ENCODE measurements at places on chromosomes 3 and 15.

DNA sequence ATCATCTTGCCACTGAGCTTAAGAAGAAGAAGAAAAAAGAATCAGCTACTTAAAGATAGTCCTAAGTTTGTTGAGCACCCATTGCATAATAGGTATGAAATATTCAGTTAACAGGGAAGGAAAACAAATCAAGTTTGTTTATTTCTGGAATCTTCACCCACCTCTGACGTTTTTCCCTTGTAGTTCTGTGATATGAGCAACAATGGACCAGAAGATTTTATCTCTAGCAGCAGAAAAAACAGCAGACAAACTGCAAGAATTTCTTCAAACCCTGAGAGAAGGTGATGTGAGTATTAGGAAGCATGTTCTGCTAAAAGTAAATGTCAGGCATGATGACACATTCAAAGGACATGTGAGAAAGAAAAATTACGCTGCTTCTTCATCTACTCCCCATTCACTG is 3.7 kb downstream of the FANCI start:
- DNase-seq = no peak

- DNase-seq = no peak
Observed at GRCh38 chr3:80770106-80771074, 991.1 kb downstream of the GBE1 start.

DNA sequence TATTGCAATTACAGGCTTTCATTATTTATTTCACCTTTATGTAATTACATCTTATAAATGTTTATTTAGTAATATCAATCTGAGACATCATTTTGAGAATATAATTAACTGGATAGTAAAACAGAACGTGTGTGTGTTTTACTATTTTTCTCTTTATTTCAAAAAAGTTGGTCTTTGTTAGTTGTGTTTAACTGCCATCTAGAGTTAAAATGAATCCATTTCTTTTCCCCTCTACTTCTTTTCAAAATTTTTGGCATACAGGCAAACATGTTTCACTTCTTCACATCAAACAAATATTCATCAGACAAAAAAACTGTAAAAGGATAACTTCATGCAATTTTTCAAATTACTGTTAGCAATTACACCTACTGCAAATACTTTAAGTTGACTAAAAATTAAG is 61.1 kb downstream of the FEZF2 start:
- no peak for DNase-seq

DNA sequence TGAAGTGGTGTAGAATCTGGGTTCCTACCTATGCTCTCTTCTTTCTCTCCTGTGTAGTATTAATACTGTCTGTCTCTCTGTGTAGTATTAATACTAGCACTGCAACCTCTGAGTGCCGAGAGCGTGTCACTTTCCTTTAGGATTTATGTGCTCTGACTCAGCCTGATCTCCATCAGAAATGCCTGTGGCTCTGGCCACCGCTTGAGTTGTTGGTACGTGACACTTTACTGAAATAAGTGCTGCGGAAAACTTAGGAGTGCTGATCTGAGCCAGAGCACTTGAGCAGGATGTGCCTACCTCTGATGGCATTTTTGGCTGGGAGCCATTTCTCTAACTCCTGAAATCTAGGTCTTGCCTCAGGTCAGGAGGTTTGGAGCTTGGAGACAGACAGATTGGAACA is 807.4 kb downstream of the SQOR start:
- DNase-seq = no peak

DNA sequence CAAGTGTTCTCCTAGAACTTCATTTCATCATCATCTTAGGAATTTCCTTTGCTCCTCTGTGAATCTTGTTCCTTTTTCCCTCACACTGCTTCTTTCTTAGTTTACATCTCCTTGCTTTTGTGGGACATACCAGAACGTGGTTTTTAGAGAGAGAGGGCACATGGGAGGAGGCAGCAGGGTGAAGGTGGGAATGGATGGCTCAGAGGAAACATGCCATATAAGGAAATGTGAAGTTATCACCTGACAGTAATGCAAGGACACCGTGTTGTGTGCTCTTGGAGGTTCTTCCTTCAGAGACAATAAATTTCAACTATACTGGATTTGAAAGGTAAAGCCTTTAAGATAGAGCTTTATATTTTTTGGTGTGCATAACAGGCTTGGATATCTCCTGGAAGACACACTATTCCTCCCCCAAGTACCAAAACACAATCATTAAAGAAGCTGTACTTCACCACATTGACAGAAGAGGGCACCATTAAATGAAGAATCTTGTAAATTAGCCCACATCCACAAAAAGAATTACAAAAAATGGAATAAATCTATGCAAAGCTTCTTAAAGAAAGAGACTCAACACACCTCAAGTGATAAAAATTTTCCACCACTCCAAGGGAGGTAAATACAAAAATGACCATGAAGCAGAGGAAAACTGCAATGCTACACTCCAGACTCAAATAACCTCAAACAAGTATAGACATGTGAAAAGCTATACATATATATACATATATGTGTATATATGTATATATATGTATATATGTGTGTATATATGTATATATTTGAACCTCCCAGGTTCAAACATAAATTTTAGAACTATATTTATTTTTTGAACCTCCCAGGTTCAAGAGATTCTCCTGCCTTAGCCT is 26.1 kb downstream of the RPL39L start:
- peak; percentile 32 for DNase-seq

- no peak for DNase-seq
Observed at GRCh38 chr3:4804161-4805058, 174.8 kb upstream of the BHLHE40 start.

DNA sequence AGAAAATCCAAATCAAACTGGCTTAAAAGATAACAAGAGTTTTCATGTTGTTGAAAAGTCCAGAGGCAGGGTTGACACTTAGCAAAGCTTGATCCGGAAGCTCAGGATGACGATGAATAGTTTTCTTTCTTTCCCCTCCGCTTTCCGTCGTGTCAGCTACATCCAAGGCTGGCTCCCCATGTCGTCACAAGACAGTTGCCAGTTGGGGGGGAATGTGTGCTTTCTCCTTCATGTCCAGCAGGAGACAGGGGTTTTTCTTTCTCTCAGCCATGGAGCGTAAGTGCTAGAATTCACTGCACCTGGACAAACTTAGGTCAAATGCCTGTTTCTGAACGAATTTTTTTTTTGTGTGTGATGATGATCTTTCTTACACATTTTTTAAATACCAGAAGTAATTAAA is 273.8 kb upstream of the RGMA start:
- no peak for DNase-seq

- DNase-seq = no peak
Observed at GRCh38 chr3:170532573-170532972, 53.3 kb downstream of the SLC7A14 start.
